CD14-positive monocyte (primary cell): ENCODE measurements at places on chromosomes 4 and X. TPM values are rescaled to one million over a fixed set of nuclear protein-coding genes. Genes with fewer than 3 reads are reported as not detected.

Gene IL21
- polyA plus RNA-seq, result not detected in 2 replicates

DNA sequence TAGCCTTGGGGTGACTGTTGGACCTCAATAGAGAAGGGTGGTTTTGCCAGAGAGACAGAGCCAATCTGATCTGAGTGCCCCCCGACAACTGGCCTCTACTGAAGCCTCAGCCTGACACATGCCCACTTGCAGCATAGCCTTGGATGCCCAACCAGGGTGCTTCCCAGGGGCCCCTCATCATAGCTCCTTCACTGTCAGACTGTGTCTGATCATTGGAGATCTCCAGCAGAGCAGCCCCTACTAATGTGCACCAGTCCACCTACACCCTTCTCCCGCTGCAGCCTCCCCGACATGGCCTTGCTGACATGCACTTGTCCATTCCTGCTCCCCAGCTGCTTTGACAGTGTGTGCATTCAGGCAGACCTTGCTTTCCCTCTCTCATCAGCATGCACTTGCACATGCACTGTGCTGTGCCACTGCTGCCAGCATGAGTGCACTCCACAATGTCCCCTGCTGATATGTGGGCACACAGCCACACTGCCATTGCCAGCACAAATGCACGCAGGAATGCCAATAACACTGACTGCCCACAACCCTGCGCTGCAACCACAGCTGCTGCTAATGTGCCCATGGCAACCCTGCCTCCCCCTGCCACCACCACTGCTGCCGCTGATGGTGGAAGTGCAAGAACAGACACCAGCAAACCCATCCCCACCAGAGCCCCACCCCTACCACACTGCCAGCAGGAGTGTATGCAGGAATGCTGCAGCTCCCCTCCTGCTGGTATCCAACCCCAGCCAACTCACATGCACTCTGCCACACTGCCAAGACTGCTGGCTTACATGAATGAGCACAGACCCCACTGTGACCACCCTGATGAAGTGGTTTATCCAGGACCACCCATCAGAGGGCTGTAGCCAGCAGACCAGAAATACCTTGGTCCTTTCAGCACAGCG is 68.1 kb upstream of the ZMAT1 start:
- DNase-seq, result no peak

- DNase-seq, result peak; percentile 37
Observed at GRCh38 chrX:119692191-119693039, 553 bp downstream of the SEPTIN6 start.

DNA sequence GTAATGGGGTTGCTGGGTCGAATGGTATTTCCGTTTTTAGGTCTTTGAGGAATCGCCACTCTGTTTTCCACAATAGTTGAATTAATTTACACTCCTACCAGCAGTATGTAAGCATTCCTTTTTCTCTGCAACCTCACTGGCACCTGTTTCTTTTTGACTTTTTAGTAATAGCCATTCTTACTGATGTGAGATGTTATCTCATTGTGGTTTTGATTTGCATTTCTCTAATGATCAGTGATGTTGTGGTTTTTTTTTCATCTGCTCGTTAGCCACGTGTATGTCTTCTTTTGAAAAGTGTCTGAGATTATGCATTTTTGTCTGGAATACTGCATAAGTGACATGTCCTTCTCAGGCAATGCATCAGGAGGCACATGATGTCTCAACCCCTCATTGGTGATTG is 28.8 kb downstream of the REPS2 start:
- DNase-seq, result no peak

- no peak for DNase-seq
Observed at GRCh38 chr4:61277785-61278760, 77.9 kb downstream of the ADGRL3 start.
